GM23338 (cell line): ENCODE measurements at places on chromosomes 7 and 10. TPM values are rescaled to one million over a fixed set of nuclear protein-coding genes. Genes with fewer than 3 reads are reported as not detected.

The GPR26 gene
- 0.04 and 0.07 TPM in 2 replicates for total RNA-seq

The THSD7A gene
- 1.3 and 1.7 TPM in 2 replicates for total RNA-seq

The SEC31B gene
- total RNA-seq: 5.8 and 6.7 TPM in 2 replicates

The DNAJC2 gene
- 37.8 and 40.1 TPM in 2 replicates for total RNA-seq

The SEMA3A gene
- 46.4 and 54.5 TPM in 2 replicates for total RNA-seq

GRCh38 chr10:105025092-105025491 is 384.0 kb downstream of the SORCS3 start:
- H3K27ac ChIP-seq: peak overlapping the region; percentile 33; the same call in 1 of the 2 replicates
- no peaks in the 10 kb centered on the region for H3K27me3 ChIP-seq
- DNase-seq: peak; percentile 5
- no peak overlapping the region for H3K4me3 ChIP-seq
- H3K4me1 ChIP-seq: peaks cover 28% of the 10 kb centered on the region

DNA sequence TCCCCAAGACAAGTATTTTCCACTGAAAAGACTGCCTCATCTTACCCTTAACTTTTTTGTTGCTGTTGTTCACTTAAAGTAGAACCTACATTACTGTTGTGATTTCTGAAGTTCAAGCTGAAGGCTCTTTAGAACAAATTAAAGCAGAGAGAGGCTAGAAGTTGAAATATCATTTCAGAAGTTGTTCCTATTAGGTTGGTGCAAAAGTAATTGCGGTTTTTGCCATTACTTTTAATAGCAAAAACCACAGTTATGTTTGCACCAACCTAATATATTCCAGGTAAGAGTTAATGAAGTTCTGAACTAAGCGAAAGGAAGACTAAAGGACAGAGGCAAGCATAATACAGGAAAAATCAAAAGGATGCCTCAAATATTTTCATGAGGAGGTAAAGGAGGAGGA is 153.7 kb downstream of the CACNA2D1 start:
- H3K4me3 ChIP-seq: no peak overlapping the region
- peak overlapping the region; percentile 53; the same call in 1 of the 2 replicates for H3K27ac ChIP-seq
- DNase-seq: no peak
- H3K27me3 ChIP-seq: no peaks in the 10 kb centered on the region

DNA sequence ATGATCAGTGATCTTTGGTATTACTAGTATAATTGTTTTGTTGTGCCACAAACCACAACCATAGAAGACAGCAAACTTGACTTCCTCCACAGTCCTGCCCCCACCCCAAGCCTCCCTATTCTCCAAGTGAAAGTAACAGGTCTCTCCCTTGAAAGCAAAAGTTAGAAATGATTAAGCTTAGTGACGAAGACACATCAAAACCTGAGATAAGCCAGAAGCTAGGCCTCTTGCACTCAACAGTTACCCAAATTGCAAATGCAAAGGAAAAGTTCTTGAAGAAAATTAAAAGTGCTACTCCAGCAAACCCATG is 7.5 kb downstream of the SAR1A start:
- H3K4me1 ChIP-seq: peaks cover 9% of the 10 kb centered on the region
- 0 out of 2 replicates have a peak, but pooled peaks cover 7% of the 10 kb centered on the region for H3K36me3 ChIP-seq
- H3K27ac ChIP-seq: 0 out of 2 replicates have a peak overlapping the region, but pooled peaks have one; percentile 21
- no peak for DNase-seq

DNA sequence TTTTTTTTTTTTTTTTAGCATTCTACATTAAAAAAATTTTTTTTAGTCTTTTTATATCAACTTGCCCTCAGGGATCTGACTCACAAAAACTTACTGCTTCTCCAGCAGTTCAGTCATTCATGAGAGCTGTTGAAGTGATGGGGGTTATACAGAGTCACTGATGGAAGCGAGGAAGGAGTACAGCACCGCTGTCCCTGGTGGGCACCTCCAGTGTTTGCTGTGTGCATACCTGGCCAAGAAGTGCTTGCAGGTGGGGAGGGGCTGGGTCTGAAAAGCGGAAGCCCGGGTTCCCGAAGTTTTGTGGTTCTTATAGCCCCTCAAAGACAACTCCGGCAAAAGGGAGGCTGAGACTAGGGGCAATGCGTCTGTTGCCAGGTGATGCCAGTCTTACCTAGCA is 46.2 kb downstream of the MINDY4 start:
- no peaks in the 10 kb centered on the region for H3K4me1 ChIP-seq
- H3K36me3 ChIP-seq: no peaks in the 10 kb centered on the region
- DNase-seq: peak; percentile 23
- no peaks in the 10 kb centered on the region for H3K27me3 ChIP-seq
- no peak overlapping the region for H3K4me3 ChIP-seq

DNA sequence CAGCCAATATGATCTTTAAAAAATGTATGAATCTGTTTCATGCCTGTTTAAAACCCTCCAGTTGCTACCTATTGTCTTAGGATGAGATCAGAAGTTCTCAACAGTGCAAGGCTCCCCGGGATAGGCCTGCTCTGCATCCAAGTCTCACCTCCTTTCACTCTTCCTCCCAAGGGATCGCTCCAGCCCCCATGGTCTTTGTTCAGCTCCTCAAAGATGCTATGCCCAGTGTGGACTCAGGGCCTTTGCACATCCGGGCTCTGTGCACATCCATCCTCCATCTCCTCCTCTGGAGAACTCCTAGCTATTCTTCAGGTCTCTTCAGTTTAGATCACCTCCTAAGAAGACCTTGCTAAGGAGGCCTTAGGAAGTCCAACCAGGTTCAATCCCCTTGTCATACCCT is 82.7 kb upstream of the LEP start:
- peaks cover 22% of the 10 kb centered on the region for H3K4me1 ChIP-seq
- no peaks in the 10 kb centered on the region for H3K36me3 ChIP-seq
- DNase-seq: no peak
- H3K27me3 ChIP-seq: peaks cover 23% of the 10 kb centered on the region; the same call in 1 of the 2 replicates
- H3K4me3 ChIP-seq: no peak overlapping the region

DNA sequence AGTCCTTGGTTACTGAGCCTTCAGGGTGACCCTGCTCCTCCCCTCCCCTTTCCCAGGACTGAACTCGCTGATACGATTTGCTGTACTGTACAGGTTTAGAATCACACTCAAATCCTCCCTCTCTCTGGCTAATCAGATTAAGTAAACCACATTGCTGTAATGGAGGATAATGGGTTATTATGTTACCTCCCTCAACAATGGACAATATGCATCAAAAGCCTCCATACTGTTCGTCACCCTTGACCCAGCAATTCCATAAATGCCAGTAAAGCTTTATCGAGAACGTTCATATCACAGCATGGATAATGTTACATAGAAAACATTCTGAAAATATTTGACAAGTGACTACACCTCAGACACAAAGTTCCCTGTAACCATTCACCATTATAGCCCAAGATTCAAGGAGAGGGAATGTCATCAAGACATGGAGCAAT is 61.7 kb downstream of the FAM107B start:
- H3K27me3 ChIP-seq: no peaks in the 10 kb centered on the region
- H3K4me3 ChIP-seq: no peak overlapping the region
- no peaks in the 10 kb centered on the region for H3K36me3 ChIP-seq
- no peak for DNase-seq
- H3K4me1 ChIP-seq: no peaks in the 10 kb centered on the region

GRCh38 chr10:131655101-131655849 is 245.5 kb upstream of the PPP2R2D start:
- no peak for DNase-seq
- H3K27me3 ChIP-seq: no peaks in the 10 kb centered on the region
- no peak overlapping the region for H3K27ac ChIP-seq

DNA sequence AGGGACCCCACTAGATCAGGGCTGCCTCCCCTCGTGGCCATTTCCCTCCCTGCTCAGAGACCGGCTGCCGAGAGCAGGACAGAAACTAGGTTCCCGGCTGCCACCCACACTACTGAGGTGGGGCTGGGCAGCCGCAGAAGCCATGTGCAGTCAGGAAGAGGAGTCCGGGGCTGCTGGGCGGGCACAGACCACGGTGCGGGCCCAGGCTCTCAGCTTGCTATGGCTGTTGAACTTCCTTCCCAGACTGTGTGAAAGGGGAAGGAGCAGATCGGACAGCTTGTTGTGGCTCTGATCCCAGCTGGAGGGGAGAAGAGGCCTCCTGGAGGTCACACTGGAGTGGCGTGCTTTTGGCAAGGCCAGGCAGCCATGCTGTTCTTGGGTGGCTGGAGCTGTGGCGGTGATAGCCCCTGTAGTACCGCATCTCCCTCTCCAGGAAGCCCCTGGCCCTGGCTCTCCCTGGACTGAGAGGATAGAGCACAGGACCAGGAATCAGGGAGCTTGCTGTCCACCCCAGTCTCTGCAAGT is 56.8 kb downstream of the HK1 start:
- no peaks in the 10 kb centered on the region for H3K27me3 ChIP-seq
- no peak overlapping the region for H3K4me3 ChIP-seq
- 0 out of 2 replicates have a peak, but pooled peaks cover 9% of the 10 kb centered on the region for H3K36me3 ChIP-seq
- no peak for DNase-seq
- peak overlapping the region; percentile 50; the same call in 1 of the 2 replicates for H3K27ac ChIP-seq

DNA sequence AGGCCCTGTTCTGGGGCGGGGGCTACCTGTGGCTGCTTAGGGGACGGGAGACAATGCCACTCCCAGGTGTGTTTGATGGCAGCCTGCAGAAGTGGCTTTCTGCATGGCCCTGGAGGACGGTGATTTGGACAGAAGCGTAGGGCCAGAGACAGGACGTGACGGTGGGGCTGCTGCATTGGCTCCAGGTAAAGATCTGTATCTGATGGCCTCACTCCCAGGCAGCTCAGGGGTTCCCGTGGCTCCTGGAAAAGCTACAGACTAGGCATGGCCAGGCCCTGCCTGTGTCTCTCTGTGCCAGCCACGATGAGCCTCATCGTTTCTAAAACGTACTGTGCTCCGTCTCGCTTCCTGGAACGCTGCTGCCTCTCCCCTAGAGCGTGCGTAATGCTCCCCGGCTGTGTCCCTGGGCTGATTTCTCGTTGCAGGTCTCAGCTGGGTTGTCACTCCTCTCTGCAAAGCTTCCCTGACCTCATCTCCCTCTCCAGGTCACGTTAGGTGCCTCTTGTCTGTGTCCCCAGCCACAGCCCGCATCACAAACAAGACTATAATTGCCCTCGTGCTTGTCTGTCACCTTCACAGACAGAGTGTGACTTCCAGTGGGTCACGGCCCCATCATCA is 12.6 kb downstream of the GTF2IRD1 start:
- H3K36me3 ChIP-seq: no peaks in the 10 kb centered on the region
- H3K27ac ChIP-seq: 0 out of 2 replicates have a peak overlapping the region, but pooled peaks have one; percentile 26
- DNase-seq: no peak
- no peaks in the 10 kb centered on the region for H3K4me1 ChIP-seq
- H3K27me3 ChIP-seq: no peaks in the 10 kb centered on the region
- no peak overlapping the region for H3K4me3 ChIP-seq

GRCh38 chr7:27793780-27794179 is 53.8 kb downstream of the TAX1BP1 start:
- H3K27me3 ChIP-seq: no peaks in the 10 kb centered on the region
- H3K27ac ChIP-seq: no peak overlapping the region
- H3K4me3 ChIP-seq: no peak overlapping the region

GRCh38 chr10:114021154-114021553 is 22.5 kb upstream of the ADRB1 start:
- H3K4me1 ChIP-seq: no peaks in the 10 kb centered on the region
- no peak for DNase-seq
- H3K27me3 ChIP-seq: no peaks in the 10 kb centered on the region
- no peak overlapping the region for H3K27ac ChIP-seq
- H3K4me3 ChIP-seq: no peak overlapping the region

- H3K27ac ChIP-seq: peak overlapping the region; percentile 40
- peaks cover 8% of the 10 kb centered on the region for H3K27me3 ChIP-seq
- peaks cover 62% of the 10 kb centered on the region for H3K4me1 ChIP-seq
- H3K4me3 ChIP-seq: peak overlapping the region; percentile 41
- peak; percentile 39 for DNase-seq
These were observed 5.7 kb downstream of the KIAA1549 start for GRCh38 chr7:138975343-138976104.

DNA sequence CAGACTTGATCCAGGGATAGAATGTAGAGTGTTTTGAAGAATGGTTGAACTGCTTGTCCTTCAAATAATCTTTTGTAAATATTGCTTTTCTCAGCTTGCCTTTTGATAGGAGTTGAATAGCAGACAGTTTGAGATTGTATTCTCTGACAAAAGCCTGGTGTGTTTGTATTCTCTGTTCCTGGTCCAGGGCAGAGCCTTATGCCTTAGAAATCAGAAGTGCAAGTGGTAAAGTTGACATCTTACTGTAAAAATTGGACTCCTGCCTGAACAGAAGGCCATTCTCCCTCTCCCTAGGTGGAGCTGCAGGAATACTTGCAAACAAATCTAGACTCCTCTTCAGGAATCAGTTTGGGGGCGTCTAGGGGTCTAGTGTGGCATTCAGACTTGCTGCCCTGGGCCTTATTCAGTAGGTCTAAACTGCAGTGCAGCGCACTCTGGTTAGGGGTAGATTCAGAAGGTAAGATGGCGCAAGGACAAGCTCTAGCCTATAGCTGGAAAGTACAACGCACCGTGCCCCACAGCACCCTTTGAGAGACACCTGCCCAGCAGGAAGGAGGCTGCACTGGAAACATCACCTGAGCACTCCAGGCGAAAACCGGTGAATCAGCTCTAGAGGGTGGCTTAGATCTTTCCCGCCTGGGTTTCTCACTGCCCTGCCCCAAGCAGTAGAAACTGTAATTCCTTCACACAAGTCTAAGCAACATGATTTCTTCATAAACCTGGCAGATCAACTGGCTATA is 608.5 kb upstream of the GALNT17 start:
- no peak overlapping the region for H3K4me3 ChIP-seq
- no peak overlapping the region for H3K27ac ChIP-seq
- H3K27me3 ChIP-seq: no peaks in the 10 kb centered on the region
- no peaks in the 10 kb centered on the region for H3K36me3 ChIP-seq
- H3K4me1 ChIP-seq: no peaks in the 10 kb centered on the region

DNA sequence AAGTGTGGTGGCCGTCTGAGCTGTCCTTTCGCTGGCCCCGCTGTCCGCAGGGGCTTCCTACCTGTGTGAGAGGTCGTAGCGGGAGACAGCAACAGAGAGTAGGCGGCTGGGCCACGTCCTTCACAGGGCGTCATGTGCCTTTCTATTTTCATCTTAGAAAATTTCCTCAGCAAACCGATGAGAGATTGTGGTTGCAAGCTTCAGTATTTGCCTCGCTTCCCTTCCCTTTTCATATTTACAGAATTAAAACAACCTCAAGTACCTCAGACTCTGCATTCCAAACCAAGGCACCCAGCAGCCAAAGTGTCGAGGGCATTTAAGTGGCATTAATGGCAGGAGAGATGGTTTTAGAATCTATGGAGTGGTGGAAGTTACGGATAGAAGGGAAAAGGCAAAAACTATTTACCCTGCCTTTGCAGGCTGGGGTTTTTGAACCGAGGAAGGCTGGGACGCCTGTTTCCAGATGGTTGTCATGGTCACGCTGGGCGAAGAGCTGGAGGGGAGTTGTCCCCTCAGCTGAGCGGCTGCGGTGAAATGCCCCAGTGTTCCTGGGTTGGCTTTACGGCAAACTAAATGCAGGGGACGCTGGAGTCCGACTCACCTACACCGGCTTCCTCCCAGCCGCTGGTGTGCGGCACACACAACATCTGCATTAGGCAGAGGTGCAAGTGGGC is 41.9 kb downstream of the WIPI2 start:
- H3K36me3 ChIP-seq: peaks cover 13% of the 10 kb centered on the region
- no peaks in the 10 kb centered on the region for H3K27me3 ChIP-seq
- no peak for DNase-seq
- no peak overlapping the region for H3K4me3 ChIP-seq

GRCh38 chr7:44943631-44944030 is 35.2 kb downstream of the MYO1G start:
- H3K36me3 ChIP-seq: no peaks in the 10 kb centered on the region
- no peak overlapping the region for H3K27ac ChIP-seq
- H3K4me3 ChIP-seq: no peak overlapping the region
- H3K4me1 ChIP-seq: no peaks in the 10 kb centered on the region
- no peaks in the 10 kb centered on the region for H3K27me3 ChIP-seq
